Activated CD4-positive, alpha-beta memory T cell treated with anti-CD3 and anti-CD28 coated beads, Interleukin-2, amount 10 ng/mL, durations not matched to agents 7 days and 5 days (primary cell): ENCODE measurements at places on chromosomes 1 and 21. TPM values are rescaled to one million over a fixed set of nuclear protein-coding genes. Genes with fewer than 3 reads are reported as not detected.

DNA sequence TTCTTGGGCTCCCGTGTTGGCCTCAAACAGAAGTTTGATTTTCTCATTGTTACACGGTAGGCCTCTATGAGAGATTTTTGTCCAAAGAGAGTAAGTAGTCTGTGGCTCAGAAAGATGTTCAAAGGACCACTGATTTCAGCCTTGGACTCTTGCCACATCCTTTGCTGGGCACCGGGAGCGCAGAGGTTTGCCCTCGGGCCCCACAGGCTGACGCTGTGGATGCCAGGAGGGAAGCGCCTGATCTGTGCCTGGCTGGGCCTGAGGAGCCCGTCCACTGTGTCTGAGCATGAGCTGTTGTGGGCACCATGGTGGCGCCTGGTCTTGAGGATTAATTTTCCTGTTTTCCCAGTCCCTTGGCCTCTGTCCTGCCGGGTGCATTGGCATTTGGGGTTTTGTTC is 52.3 kb downstream of the PCNT start:
- no peak for DNase-seq
- H3K27ac ChIP-seq = no peak overlapping the region
- no peak overlapping the region for H3K4me3 ChIP-seq
- peaks cover 47% of the 10 kb centered on the region for H3K36me3 ChIP-seq
- peaks cover 6% of the 10 kb centered on the region for H3K4me1 ChIP-seq
- no peaks in the 10 kb centered on the region for H3K27me3 ChIP-seq

DNA sequence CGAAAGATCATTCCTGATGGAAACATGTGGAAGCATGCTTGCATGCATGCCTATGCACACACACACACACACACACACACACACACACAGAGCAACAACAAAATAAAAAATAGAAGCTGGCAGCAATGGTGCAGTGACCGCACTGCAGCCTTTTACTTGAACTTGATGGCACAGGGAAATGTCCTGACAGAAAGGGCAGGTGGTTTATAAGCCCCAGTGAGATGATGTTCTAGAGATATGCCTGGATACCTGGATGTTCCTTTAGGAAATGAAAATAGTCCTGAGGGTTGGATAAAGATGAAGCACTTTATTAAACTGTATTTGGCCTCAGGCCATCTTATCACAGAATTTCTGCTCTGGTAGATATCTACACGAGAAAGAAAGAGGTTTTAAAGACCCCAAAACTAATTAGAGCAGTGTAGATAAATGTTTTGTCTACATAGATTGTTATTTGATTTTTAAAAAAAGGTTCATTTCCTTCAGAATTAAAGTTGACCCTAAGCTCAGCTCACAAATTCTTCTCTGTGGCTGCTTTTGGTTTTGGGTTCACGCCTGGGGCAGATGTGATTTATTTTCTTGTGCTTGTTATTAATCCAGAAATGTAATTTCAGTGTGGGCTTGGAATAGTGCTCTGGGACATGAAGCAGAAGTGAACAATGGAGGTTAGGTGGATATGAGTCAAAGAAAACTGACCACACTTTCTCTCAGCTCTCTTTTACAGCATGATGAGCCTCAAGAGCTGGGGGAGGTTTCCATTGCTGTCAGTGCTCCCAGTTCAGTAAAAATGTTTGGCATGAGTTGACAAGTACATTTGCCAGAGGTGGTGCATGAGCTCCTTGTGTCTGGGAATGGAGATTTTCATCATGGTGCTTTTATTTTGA is 22.9 kb downstream of the ADAM30 start:
- no peaks in the 10 kb centered on the region for H3K36me3 ChIP-seq
- peaks cover 43% of the 10 kb centered on the region for H3K27me3 ChIP-seq
- H3K4me3 ChIP-seq = no peak overlapping the region
- H3K27ac ChIP-seq = no peak overlapping the region
- H3K4me1 ChIP-seq = peaks cover 5% of the 10 kb centered on the region

DNA sequence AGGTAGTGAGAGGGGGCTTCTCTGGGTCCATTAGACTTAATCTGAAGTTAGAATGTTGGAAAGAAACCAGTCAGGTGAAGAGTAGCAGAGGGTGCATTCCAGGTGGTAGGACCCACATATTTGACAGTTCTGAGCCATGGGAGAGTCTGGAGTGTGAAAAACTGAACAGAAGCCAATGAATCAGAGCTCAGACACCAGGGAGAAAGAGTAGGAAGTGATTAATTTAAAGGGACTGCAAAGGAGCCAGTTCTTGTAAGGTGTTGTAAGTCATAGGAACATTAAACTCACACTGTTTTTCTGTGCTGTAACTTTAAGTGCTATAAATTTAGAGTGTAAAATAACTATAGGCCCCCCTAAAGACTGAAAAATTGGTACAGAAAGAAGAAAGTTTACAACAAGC is 5.9 kb upstream of the DHX9 start:
- H3K27me3 ChIP-seq = peaks cover 3% of the 10 kb centered on the region
- H3K27ac ChIP-seq = no peak overlapping the region
- DNase-seq = no peak
- H3K36me3 ChIP-seq = no peaks in the 10 kb centered on the region
- H3K4me3 ChIP-seq = no peak overlapping the region

DNA sequence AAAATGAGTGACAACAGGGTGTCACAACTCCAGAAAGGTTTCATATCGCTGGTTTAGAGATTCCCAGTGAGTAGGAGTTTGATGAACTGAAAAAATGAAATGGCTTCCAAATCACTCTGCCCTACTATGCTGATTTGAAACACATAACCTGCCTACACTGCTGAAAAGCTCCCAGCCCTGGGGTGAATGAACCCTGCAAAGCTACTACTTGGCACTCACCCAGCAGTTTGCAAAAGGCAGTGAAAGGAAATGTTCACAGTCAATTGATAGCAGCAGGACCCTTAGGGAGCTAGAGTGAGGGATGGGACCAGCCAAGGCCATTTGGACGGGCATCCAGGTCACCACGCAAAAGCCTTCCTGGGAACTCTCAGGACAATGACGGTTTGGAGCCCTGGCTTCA is 44.4 kb upstream of the SRP9 start:
- peaks cover 3% of the 10 kb centered on the region for H3K27me3 ChIP-seq
- H3K36me3 ChIP-seq = no peaks in the 10 kb centered on the region
- no peaks in the 10 kb centered on the region for H3K4me1 ChIP-seq
- H3K4me3 ChIP-seq = no peak overlapping the region
- no peak overlapping the region for H3K27ac ChIP-seq

The ANGPTL3 gene
- total RNA-seq = not detected

GRCh38 chr1:221704306-221704705 is 37.6 kb downstream of the DUSP10 start:
- H3K4me3 ChIP-seq = no peak overlapping the region
- no peaks in the 10 kb centered on the region for H3K27me3 ChIP-seq
- H3K36me3 ChIP-seq = peaks cover 65% of the 10 kb centered on the region
- H3K27ac ChIP-seq = no peak overlapping the region
- DNase-seq = no peak

The KRTAP8-1 gene
- not detected for total RNA-seq

- DNase-seq = no peak
- peaks cover 6% of the 10 kb centered on the region for H3K4me1 ChIP-seq
- H3K36me3 ChIP-seq = no peaks in the 10 kb centered on the region
- no peak overlapping the region for H3K4me3 ChIP-seq
Measured at GRCh38 chr1:179016706-179017382, 8.8 kb upstream of the FAM20B start.

DNA sequence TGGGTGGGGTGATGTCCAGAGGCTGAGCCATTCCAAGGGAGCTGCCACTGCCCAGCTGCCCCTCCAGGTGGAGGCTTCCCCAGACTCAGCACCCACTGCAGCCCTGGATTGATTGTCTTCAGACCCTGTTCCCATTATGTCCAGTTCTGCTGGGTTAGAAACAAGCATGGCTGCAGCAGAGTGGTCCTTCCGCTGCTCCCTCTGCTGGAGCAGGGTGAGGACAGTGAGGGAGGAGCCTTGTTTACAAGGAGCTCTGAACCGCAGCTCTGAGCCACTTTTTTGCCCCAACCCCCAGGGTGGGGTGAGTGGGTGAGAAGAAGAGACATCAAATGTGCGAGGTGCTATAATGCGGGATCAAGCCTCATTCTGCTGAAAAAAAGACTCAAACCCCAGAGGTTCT is 2.3 kb downstream of the TNNT2 start:
- H3K4me3 ChIP-seq = no peak overlapping the region
- no peaks in the 10 kb centered on the region for H3K4me1 ChIP-seq
- DNase-seq = no peak
- no peak overlapping the region for H3K27ac ChIP-seq
- H3K27me3 ChIP-seq = peaks cover 22% of the 10 kb centered on the region

The NUP210L gene
- total RNA-seq = 0.08 TPM
